ENCODE measurements at places on chromosomes 1 and 21.

DNA sequence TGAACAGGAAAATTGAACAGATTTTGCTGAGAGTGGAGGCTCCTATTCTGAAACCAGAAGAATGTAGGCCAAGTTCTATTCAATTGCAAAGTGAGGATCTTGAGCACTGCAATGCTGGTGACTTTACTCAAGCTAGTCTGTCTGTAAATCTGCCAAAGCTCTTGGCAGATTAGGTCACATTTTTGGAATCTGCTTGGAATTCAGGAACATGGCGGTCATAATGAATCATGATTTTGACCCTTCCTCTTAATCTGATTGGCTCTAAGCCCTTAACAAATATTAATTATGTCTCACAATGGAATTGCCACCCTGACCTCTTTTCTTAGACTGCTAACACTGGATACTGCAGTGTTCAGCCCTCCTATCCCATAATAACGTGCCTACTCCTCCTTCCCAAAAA lies 7.2 kb upstream of the GNG12 start:
- no peak for DNase-seq

DNA sequence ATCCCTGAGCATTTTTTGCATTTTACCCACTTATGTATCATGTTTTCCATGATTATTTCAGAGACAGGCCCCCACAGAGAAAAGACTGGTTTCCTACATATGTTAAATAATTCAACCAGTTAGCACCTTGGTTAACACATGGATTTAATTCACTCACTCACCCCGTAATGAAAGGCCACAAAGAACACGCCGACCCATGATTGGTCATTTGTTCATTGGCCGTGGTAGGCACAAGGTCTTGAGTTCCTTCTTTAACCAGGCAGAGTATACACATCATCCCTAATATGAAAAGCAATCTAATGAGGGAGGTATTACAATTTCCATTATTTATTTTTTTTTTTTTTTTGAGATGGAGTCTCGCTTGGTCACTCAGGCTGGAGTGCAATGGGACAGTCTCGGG lies 50.6 kb downstream of the RPS6KA1 start:
- no peak for DNase-seq

DNA sequence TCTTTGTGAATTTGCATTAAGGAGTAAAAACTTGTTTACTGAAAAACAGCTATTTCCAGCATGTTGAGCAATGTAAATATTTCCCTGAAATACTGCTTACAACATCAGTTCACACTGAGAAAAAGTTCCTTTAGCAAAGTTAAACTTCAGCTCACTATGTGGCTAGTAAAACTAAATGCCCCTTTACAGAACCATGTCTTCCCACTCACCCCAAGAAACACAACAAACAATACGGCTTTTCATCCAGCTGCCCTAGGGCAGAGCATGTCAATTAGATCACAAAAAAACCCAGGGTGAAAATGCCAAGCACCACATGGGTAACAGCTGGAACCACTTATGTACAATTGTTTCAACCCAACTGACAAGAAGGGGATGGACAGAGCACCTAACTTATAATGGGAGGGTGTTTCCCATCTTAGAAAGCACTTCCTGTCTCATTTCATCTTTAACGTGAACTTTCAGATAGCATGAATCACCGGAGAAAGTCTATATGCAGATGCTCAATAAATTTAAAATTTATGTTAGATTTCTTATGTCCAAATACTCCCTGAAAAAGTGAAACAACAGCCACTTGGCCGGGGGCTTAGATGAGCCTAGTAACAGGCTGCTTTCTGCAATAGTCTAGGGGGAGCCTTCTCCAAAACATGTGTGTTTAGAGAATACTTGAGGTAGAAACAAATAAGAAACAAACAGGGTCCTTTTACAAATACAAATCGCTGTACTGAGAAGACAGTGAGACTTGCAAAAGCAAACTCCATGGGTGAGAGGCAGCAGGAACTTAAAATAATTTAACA lies 6.6 kb downstream of the NID1 start:
- no peak for DNase-seq

GRCh38 chr1:110305900-110306420 lies 33.2 kb upstream of the RBM15 start:
- no peak for DNase-seq

- no peak for DNase-seq
Measured at GRCh38 chr1:30290581-30290980, 432.8 kb downstream of the MATN1 start.

DNA sequence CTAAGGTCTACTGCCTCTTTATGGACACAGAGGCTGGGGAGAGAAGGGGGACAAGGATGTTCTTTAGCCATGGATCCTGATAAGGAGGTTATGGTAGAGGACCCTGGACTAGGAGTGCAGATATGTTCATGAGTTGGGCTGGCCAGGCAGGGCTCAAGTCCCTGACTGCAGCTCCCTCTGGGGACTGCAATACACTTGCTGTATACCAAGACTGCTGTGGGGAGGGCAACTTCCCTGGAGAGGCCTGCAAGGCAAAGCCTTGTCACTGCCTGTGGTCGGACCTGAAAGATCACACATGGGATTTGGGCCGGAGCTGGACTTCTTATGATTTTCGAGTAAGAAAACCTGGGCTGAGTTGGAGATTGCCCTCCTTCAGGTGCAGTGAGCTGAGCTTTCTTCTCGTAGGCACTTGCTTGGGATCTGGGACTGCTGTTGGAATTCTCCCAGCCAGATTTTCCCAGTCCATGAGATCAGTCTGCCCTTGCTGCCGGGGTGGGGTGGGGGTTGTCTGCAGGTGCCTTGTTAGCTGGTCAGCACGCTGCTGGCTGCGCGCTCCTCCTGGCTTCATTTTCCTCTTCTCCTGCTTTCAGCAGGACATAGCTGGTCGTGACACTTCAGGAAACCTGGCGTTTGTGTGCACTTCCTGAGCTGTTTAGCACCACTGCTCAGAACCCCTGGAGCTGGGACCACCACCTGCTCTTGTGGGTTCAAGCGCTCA lies 49.0 kb upstream of the KCNJ6 start:
- no peak for DNase-seq

GRCh38 chr21:27475363-27475955 lies 508.6 kb upstream of the ADAMTS5 start:
- no peak for DNase-seq

GRCh38 chr21:33152732-33153130 lies 77.0 kb upstream of the IFNAR2 start:
- DNase-seq, result no peak

GRCh38 chr1:150372580-150372979 lies 8.6 kb downstream of the RPRD2 start:
- no peak for DNase-seq

DNA sequence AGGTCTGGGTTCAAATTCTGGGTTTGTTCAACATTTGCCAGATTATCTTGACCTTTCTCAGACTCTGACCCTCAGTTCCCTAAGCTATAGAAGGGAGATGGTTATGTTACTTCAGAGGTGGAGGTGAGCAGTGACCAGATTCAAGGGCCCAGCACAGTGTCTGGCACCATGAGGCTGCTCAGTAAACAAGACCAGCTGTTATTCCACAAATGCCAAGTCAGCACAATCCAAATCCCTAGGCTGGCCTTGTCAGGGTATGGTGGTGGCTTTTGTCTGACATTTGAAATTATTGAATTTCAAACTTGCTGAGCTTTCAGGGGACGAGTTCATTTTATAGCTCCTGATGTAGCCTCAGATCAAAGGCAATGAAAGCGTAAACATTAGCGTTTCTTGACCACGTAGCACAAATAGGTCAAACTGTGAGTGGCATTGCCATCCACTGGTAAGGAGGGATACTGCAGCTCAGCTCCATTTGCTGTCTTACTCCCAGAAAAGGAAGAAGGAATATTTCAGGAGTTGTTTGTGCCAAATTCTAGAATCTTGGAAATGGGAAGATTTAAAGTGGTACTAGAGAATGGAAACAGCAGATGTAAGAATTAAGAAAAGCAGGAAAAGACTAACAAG lies 94.3 kb upstream of the EDN2 start:
- no peak for DNase-seq

- no peak for DNase-seq
Measured at GRCh38 chr1:229280037-229280828, 9.3 kb downstream of the RAB4A start.

DNA sequence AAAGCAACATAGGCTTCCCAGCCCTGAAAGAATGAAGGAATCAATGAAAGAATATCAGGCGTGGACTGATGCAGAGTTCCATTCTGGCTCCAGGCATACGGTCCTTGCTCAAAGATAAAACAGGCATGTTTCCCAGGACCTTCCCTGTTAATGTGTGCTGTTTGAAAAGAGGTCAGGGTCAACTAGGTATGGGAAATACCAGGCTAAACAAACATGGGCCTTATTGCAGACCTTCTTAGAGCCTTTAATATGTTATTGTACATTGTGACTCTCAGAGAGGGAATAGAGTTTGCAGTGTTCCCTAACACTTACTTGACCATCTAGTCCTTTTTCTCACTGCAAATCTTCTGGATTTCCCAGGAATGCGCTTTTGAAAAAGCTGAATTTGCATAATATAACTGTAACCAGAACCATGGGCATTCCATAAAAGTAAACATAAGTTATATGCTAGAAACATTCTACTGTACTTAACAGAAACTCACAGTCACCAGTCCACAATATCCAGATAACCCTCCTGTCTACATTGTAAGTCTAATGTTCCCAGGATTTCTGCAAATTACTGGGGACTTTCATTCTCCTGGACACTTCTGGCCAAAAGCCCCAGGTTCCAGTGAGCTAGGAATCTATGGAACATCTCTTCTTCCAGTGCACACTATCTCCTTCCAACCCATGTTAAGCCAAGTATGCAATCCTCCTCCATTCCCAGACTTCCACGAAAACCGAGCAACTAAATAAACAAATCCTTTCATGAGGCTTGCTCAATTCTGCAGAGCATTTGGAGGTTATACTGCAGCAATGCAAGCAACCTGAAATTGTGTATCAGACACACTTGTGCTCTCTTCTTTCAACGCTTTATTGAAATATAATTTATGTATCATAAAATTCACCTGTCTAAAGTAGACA lies 486.6 kb downstream of the SETD4 start:
- DNase-seq, result no peak

GRCh38 chr1:44705470-44705869 lies 25.5 kb downstream of the RNU5D-1 start:
- DNase-seq, result no peak

DNA sequence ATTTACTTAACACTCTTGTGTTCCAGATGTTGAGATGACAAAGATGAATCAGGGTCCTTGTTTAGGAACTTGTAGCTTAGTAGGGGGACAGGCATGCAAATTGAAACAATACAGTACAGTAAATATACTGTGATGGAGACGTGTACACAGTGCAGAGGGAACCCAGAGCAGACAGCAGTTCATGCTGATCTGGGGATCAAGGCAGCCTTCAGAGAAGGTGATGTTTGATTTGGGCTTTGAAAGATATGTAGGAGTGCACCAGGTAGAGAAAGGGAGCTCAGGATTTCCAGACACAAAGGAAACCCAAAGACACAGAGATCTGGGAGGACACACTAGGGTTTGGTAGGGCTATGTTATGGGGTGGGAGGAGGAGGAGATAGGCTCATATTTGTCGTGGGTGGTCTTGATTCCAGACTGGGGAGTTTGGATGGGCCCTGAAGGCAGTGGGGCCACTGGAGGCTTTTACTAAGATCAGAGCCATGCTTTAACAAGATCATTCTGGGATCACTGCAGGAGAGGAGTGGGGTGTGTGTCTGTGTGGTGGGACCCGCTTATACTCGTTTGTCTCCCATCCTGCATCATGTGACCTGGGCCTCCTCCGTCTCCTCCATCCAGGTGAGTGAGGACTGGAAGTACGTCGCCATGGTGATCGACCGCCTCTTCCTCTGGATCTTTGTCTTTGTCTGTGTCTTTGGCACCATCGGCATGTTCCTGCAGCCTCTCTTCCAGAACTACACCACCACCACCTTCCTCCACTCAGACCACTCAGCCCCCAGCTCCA lies 7.8 kb downstream of the CHRNB2 start:
- no peak for DNase-seq

GRCh38 chr21:34670220-34670961 lies 1.6 kb downstream of the CLIC6 start:
- DNase-seq, result no peak

DNA sequence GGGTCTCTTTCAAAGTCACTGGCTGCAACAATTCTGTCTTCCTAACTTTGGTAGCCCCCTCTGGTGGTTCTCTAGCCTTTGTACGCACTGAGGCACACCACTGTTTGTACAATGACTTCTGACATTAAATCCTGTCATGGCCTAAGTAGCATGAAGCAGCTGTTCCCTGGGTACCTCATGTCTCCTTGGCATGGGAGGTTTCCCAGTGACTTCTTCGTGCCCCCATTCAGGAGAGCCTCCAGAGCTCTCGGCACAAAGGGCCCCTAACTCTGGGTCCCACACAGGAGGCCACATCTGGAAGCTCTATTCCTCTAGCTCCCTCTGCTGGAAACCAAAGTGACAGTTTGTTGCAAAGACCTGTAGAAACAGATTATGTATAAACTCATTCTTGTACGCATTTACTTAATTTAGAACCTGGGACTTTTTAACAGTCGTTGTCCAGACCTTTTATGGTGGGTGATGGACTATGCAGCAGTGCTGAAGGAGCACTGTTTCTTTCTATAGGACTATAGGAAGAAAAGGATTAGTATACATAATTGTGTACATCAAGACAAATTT lies 13.4 kb downstream of the SWT1 start:
- DNase-seq, result no peak

DNA sequence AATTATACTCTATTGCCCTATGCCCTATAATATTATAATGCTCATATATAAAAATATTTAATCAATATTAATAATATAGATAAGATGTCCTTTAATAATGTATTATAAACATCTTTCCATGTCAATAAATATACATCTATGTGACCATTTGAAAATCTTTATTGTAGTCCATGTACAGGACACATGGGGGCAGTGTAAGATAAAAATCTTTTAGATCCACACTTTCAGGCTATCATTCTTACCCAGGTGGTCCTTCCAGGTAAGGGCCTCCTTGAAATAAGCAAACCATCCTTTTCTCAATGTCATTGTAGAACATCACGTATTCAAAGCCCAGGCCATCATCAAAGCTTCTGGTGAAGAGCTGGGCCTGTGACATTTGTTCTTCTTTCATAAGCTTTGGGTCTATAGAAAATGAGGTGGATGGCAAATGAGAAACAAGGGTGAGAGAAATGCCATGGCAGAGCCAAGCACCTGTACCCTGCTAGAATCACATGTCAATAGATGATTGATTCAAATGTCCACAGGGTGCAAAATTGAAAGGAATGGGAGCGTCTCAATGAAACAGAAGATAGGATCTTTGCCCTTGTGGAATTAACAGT lies 20.2 kb downstream of the THEM4 start:
- DNase-seq, result no peak

GRCh38 chr1:12640237-12640957 lies 3.5 kb upstream of the AADACL4 start:
- DNase-seq, result no peak

DNA sequence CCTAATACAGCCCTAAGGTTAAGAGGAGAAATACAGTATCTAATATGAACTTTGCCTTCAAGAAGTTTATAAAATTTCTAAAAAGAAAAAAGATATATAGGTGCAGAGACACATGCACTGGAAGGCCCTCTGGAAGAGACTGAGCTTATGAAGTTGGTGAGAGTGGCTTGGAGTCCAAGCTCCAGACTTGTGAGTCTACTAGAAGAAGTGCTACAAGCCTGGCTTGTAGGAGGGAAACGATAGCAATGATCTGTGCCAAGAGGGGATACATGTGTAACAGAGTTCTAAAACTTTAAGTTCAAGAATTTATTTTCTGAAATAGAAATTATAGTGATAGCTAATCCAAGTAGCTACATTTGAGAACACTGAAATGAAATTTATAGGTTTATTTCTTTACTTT lies 213.0 kb downstream of the PATJ start:
- DNase-seq, result no peak

GRCh38 chr1:208807446-208808127 lies 563.4 kb upstream of the PLXNA2 start:
- no peak for DNase-seq

GRCh38 chr1:36560621-36561360 lies 78.1 kb upstream of the CSF3R start:
- peak; percentile 37 for DNase-seq

GRCh38 chr1:91877574-91878208 lies 8.3 kb downstream of the TGFBR3 start:
- DNase-seq, result no peak

Data from activated effector memory CD4-positive, alpha-beta T cell treated with anti-CD3 and anti-CD28 coated beads, Interleukin-2, amount 50 U/mL, for 16 hours (primary cell).